Stimulated activated CD4-positive, alpha-beta T cell treated with anti-CD3 and anti-CD28 coated beads, TNF-alpha, amount 100 ng/mL, for 4 hours (primary cell): ENCODE measurements at places on chromosomes 3 and 15.

- no peak for DNase-seq
Measured at GRCh38 chr3:123685780-123686179, 100.9 kb upstream of the HACD2 start.

DNA sequence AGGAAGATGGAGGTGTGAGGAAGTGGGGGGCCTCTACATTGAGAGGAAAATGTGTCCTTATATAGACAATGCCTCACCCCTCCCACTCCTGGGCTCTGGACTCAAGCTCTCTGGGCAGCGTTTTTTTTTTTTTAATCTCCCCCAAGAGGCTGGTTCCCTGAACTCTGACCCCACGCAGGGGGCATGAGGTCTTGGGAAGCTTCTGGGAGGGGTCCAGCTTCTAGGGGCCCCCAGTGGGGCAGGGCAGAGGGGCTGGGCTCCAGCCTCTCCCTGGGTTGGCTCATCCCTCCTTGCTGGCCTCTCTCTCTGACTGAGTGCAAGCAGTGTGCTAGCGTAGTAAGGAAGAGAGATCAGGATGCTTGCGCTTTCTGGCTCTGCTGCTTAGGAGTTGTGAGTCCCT is 101.4 kb upstream of the HACD2 start:
- DNase-seq, result no peak

DNA sequence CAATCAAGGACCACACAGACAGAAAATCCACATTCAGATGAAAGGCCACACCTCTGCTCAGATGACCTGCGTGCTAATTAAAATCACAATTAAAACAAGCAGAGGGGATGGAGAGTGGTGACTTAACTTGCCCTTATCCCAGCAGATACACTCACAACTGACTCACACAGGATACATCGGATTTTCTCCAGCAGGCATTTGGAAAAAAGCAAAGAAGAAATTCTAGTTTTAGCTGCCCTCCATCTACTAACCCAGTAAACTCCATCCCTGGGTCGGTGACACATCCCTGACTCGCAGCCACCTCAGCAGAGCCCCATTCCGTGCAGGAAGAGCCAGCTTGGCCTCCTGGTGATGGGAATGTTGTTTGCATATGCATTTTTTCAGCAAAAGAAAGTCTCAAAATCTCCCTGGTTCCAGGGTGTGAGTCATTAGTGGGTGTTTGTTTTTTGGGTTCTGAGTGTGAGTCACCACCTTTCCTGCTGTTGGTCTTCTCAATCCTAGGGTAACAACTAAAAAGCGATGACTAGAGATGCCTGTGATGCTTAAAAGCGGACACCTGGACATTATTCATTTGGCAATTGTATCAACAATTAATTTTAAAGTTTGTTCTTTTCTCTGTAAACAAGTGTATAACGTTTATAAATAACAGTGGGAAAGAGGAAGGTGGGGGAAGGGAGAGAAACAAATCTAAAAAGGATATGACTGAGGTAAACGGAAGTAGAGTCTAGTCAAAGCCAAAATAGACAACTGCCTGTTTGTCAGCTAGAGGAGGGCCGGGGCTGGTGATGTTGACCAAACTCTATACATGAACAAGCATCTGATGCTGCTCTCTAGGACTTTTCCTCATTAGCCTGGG is 49.8 kb upstream of the SLC4A7 start:
- no peak for DNase-seq

DNA sequence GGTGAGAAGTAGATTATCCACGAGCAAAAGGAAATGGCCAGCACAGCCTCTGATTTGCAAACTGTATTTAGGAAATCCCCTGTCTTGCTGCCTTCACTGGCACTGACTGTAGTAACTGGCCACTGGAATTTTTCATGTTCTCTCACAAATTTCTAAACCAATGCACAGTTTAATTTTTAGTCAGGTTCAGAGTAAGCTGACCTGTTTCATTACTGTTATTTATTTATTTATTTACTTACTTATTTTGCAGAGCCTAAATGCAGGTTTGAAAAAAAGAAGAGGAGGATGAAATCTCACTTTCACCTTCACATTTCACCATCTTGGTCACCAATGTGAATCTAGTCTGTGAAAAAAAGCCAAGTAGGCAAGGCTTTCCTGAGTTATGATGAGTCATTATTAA is 291.0 kb downstream of the PLOD2 start:
- DNase-seq, result no peak

GRCh38 chr15:69099941-69100340 is 60.5 kb upstream of the GLCE start:
- no peak for DNase-seq

DNA sequence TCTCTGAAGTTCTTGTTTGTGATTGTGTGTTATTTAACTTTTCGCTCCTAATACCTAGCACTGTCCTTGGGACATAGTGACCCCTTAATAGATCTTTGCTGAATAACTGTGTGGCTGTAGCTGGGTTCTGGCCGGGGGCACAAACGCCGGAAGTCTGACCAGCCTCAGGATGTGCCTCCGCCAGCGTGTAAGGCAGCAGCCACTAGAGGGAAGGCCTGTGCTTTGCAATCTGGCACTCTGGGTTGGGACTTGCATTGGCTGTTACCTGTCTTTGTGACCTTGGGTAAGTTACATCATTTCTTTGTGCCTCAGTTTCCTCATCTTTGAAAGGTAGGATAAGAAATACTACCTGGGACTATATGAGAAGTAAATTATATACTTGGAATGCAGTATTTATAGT is 158.7 kb downstream of the GHSR start:
- DNase-seq, result no peak

DNA sequence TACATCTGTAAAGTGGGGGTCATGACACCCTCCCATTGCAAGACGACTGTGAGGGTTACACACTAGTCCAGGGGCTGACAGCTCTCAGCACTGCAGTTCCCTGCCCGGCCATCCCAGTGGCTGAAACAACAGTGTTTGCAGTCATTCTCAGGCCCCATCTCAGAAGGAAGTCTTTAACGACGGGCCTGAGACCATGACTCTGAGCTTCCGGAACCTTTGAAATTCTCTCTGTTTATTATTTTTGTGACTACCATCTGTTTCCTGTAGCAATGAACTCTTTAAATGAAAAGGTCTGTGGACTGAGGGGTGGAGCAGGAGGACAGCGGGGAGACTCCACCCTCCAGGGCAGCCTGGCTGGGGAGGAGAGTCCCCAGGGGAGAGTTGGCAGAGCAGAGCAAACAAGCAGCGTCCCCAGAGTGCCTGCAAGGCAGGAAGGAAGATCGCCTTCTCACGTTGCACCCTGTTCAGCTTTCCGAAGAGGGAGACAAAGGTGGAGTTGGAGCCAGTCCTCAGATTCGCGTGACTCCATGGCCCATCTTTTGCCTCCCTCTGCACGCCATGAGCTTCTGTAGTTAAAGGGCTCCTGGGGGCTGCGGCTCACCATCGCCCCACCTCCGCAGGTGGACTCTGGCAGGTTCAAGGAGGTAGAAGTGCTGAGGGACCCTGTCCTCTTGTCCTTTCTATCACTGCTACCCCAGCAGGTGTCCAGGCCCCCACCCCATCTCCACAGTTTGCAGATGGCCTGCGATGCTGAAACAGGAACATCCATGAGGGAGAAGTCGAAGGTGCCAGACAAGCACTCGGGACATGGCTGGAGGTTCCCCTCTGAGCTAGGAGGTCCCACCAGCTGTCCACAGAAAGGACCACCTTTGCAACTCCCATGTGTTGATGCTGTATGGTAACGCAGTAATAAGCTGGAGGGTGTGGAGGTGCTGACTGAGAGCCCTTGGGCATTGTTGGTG is 525.8 kb upstream of the PROK2 start:
- no peak for DNase-seq

GRCh38 chr15:58441376-58442070 is 9.7 kb downstream of the LIPC start:
- no peak for DNase-seq

DNA sequence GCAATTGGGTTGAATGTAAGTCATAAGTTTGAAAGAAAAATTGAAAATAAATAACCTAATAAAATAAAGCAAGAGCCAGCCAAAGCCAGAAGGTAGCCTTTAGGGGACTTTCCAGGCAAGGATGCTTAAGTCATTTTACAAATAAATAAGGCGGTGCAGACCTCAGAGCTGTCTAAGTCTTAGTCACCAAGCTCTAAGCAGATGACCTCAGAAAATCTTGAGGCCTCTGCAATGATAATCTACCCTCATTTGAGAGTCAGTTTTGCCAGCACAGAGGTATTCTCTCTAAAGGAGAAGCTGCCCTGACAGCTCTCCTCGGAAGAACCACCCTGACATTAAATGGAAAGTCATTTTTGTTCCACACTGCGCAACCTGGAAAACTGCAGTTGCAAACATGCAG is 113.9 kb downstream of the OXNAD1 start:
- no peak for DNase-seq

- DNase-seq, result no peak
Measured at GRCh38 chr3:13654330-13655060, 105.6 kb downstream of the FBLN2 start.

GRCh38 chr15:65912235-65912634 is 42.9 kb downstream of the RAB11A start:
- no peak for DNase-seq

DNA sequence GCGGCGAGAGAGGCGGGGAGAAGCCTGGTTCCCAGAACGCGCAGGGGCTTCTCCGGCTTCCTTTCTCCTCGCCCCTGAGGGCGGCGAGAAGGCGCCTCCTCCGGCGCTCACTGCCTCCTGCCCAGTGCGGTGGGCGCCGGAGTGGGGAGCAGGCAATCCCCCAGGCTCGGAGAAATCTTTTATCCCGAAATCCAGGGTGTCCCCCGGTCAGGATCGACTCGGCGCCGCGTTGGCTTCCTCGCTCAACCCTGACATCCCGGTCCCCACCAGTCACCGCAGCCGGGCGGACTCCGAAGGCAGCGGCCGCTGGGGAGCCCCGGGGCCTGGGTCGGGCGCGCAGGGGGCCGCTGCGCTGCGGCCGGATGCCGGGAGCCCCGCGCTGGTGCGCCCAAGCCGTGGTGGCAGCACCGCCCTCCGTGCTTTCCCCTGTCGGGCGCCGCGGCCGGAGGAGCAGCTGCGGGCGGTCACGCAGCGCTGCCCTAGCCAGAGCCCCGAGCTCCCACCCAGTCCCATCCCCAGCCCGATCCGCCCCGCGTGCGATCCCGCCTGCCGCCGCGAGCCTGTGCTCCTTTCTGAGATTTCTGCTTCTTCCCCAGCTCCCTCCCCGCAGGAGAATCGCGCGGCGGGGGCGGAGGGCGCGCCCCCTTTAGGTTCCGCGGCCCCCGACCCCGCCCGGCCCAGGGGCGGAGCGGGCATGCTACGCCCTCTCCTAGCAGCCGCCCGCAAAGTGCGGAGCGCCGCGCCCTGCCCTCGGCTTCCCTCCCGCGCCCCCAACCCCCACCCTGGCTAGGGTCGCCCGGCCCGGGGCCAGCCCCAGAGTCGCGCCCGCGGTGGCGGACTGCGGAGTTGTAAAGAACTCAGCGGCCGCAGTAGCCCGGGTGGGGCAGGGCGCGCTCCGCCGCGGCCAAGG is 683 bp upstream of the CACNA2D3 start:
- DNase-seq, result no peak

- DNase-seq, result no peak
Measured at GRCh38 chr15:48459571-48460442, 128.6 kb downstream of the DUT start.

- DNase-seq, result no peak
Measured at GRCh38 chr3:81931265-81932251, 170.1 kb upstream of the GBE1 start.

GRCh38 chr15:60827492-60827891 is 348.6 kb upstream of the ICE2 start:
- DNase-seq, result no peak

GRCh38 chr15:57538821-57539220 is 52.9 kb upstream of the MYZAP start:
- DNase-seq, result no peak

DNA sequence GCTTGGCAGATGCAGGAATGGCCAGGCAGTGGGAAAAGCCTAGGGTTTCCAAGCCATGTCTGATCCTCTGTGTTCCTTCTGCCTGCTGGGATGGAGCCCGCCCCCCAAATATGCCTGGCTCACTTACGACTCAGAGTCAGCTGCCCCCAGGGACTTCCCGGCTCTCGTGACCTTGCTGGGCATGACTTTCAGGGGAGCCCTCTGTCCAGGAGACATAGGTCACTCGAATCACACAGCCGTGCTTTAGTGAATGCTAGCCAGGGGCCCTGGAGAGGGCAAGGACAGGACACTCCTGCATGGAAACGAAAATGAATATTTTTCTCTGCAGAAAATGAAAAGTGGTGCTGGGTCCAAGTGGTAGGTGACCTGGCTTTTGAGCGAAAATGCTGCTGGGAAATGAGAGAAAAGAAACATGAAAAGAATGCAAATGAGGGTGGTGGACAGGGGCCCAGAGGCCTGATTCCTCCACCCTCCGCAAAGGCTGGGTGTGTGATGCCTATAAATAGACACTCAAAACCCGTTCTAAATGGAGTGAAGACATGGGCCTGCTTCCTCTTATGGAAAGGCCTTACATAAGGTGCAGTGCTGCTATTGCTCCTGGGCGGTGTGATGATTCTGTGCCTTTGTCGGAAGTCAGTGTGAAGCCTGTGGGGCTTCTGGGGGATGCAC is 107.4 kb downstream of the APBA2 start:
- no peak for DNase-seq

GRCh38 chr3:124935794-124936542 is 1.4 kb upstream of the MUC13 start:
- no peak for DNase-seq

DNA sequence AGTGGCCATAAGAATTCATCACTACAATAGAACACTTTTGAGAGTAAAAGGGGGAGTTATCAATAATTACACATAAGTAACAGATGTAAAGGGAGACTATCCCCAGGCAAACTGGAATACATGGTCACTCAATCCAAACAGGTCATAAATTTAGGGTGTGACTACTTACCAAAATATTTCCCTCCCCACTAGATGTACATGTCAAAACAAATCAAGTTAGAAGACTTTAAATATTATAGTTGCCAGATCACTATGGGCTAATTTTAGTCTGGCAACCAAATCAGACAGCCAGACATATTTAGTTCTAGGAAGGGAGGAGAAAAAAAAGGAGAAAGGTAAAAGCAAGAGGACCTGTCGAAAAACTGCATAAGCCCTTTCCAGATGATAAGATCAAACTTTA is 23.1 kb downstream of the SLC24A5 start:
- no peak for DNase-seq

DNA sequence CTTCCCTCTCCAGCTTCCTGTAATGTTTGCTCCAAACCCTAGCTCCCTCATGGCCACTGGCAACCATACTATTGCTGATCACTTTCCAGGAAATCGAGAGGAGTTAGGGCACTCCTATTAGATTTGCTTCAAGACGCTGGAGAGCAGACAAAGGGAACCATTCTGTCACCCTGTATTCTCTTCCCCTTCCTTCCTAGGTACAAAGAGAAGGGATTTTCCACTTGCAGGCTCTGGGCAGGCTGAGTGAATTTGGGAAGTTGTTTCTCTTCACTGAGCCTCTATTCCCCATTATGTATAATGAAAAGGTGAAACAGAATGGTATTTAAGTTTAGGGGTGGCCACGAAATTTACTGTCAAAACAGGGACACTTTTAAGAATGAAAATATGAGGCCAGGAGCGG is 99.4 kb upstream of the LPP start:
- no peak for DNase-seq

GRCh38 chr3:194134757-194135515 is 1.0 kb upstream of the HES1 start:
- DNase-seq, result peak; percentile 58
